ENCODE measurements at places on chromosomes 2 and 18.

DNA sequence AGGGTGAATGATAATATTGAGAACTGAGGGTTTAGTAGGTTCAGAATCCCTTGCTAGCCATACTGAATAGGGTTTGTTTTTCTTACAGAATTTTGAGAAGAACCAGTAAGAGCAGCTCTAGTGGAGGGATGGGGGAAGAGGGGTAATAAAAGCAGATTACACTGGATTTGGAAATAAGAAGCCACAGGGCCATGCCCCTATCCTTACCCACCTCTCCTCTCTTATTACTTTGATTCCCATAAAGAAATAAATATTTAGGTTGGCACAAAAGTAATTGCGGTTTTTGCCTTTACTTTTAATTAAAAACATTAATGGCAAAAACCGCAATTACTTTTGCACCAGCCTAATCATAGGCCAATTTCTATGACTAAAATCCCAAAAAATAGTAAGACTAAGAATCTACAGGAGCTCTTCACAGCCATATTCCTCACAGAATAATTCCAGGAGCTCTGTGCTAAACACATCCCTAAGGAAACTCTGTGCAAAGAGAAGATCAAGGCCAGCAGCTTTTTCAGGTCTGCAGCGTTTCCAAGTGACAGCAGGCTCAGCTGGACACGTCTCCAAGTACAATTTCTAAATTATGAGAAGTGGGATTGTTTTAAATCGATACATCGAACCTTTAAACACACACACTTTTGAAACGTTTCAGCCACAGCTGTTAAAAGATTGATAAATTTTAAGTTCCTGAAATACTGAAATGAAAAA, 58.4 kb upstream of the RTN4 start:
- DNase-seq = no peak

DNA sequence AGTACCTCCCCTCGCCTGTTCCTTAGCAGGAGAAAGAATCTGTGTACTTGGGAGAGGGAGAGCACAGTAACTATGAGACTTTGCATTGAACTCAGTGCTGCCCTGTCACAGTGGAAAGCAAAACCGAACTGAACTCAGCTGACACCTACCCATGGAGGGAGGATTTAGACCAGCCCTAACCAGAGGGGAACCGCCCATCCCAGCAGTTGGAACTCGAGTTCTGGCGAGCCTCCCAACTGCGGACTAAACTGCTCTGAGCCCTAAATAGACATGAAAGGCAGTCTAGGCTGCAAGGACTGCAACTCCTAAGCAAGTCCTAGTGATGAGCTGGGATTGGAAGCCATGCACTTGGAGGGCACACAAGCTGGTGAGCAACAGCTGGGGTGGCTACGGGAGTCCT, 110.4 kb downstream of the GRB14 start:
- DNase-seq = no peak

GRCh38 chr18:51614033-51614432, 416.6 kb upstream of the MEX3C start:
- peak; percentile 45 for DNase-seq

- peak; percentile 66 for DNase-seq
These were observed 541.7 kb upstream of the MEX3C start for GRCh38 chr18:51739044-51739666.

GRCh38 chr2:10047616-10048500, 4.5 kb downstream of the KLF11 start:
- no peak for DNase-seq

DNA sequence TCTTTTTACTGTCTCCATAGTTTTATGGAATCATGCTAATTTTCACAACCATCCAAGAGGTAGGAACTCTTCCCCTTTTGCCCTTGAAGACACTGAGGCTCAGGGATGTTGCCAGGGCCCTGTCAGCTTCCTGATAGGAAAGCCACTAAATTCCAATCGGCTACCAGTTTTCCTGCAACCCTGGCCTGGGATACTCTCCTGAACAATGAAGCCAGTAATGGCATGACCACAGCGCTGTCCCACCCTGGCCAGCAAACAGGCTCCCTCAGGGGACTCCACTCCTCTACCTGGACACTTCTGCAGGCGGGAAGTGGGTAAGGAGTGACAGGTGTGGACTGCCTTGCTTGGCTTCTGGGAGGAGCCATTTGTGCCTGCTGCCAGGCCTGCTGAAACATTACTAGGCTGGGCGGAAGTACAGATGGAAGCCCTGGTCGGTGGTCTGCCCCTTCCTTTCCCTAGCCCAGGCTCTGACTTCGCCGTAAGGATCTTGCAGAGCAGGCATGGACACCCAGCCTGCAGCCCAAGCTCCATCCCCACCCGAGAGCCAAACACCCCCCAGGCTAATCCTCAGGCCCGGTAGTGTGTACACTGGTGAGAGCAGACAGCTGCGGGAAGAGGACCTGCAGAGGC, 78.8 kb upstream of the SMAD2 start:
- no peak for DNase-seq

- DNase-seq = no peak
These were observed 530.7 kb downstream of the TMEM182 start for GRCh38 chr2:103292573-103292972.

- no peak for DNase-seq
These were observed 118.7 kb upstream of the LRRTM4 start for GRCh38 chr2:77640924-77641323.

DNA sequence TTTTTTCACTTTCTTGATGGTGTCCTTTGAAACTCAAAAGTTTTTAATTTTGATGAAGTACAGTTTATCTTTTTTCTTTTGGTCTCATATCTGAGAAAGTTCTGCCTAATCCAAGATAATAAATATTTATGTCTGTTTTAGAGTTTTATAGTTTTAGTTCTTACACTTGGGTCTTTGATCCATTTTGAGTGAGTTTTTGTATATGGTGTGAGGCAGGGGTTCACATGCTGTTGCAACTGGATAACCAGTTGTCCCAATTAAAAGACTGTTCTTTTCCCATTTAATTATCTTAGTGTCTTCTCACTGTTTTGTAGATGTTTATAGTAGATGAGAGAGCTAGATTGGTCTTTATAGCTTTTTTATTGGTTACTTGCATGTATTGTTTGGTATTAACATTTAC, 43.6 kb downstream of the TET3 start:
- DNase-seq = no peak

- no peak for DNase-seq
These were observed 2.4 kb upstream of the ASB1 start for GRCh38 chr2:238424313-238424700.

GRCh38 chr2:180621941-180622918, 358.2 kb upstream of the UBE2E3 start:
- DNase-seq = no peak

DNA sequence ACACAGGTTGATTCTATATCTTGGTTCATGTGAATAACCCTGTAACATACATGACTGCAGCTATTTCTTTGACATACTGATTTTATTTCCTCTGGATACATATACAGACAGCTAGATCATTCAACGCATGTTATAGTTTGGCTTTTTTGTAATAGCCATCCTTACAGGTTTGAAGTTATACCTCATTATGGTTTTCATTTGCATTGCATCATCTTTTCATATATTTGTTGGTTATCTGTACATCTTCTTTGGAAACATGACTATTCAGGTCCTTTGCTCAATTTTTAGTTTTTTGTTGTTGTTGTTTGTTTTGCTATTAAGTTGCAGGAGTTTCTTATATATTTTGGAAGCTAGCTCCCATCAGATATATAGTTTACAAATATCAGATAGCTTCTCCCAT, 276.2 kb upstream of the NETO1 start:
- no peak for DNase-seq

DNA sequence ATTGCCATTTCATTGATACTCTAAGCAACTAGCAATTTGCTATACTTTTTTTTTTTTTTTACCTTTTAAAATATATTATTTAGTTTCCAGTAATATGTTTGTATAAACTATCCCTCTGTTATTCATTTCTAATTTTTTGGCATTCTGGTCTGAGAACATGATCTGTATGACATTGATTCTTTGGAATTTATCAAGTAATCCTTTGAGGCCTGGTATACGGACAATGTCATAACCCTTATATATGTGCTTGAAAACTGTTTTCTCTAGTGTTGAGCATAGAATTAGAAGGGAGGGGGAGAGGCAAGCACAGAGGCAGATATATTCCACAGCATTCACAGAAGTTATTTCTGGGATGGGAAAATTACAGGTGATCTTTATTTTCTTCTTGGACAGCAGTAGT, 48.2 kb upstream of the POLE4 start:
- DNase-seq = no peak

GRCh38 chr2:169159686-169160085, 90.3 kb downstream of the DHRS9 start:
- DNase-seq = no peak

- DNase-seq = no peak
These were observed 56.9 kb downstream of the KCNS3 start for GRCh38 chr2:17935242-17935885.

GRCh38 chr2:50746526-50746925, 285.4 kb downstream of the NRXN1 start:
- peak; percentile 36 for DNase-seq

DNA sequence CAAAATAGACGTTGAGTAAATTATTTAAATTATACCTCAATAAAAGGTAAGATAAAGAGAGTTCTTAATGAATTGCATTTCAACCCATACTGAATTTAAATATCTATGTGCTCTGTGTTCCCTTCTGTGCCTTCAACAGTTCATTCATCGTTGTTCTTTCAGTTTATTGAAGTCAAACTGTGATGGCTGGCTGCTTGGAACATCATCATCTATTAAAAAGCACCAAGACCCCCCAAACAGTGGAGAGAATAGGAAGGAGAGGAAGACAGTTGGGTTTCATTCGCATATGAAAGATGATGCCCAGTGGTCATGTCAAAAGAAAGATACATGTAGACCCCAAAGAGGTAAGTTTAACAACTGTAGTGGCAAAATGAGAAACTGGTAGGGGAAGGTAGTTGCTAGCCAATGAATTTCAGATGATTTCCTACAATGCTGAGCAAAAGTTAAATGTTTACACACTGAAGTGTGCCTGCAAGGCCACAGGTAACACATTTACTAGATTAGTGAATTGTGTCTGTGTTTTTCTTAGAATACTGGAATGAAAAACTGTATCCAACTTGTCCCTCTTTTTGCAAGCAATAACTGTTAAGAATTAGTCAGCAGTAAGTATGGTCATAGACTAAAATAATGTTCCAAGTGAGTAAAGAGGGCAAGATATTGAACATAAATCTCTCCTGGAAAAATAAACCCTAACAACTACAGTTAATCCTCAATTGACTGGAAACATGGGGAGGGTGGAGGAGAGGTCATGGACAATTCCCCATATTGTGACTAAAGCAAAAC, 331.3 kb downstream of the KIAA1328 start:
- DNase-seq = no peak

DNA sequence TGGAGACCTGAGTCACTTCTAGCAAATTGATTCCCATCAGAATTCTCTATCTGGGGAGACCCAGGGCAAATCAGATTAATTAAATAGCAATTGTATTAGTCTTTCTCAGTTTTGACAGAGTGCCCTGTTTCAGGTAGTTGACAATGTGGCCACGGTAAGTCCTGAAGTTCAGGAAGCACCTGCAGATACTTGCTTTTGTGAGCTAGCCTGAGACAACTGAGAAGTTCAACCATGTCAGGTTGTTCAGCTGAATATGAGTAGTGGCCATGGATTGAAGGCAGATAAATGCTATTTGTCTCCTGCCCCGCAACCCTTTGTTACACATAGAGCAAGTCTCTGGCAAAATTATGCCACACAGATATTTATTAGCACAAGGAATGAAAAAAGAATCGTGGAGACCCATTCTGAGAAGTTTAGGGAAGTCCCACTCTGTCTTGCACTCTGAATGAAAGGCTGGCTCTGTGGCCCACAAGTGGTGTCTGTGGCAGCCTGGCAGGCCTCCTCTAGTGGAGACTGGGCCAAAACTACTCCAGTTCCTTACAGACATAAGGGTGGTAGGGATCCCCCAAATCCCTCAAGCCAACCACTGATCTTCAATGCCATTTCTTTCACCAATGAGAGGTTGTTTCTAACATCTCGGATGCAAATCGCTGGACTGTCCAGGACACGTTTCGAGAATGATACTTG, 61.3 kb downstream of the POU3F3 start:
- DNase-seq = peak; percentile 3
